Osteoblast (primary cell): ENCODE measurements at places on chromosomes 4 and X. TPM values are rescaled to one million over a fixed set of nuclear protein-coding genes. Genes with fewer than 3 reads are reported as not detected.

NLGN4X gene
- 1.4 and 11.5 TPM in 2 replicates for total RNA-seq

BRS3 gene
- total RNA-seq, result not detected in 2 replicates

PCDH11X gene
- under 0.01 TPM in 1 of 2 replicates, not detected in the other for total RNA-seq

F11 gene
- total RNA-seq, result not detected in 2 replicates

- no peaks in the 10 kb centered on the region for H3K4me1 ChIP-seq
- no peak overlapping the region for H3K4me3 ChIP-seq
- H3K27ac ChIP-seq, result no peak overlapping the region
These were observed 242.6 kb downstream of the ANKRD50 start for GRCh38 chr4:124469981-124470380.

DNA sequence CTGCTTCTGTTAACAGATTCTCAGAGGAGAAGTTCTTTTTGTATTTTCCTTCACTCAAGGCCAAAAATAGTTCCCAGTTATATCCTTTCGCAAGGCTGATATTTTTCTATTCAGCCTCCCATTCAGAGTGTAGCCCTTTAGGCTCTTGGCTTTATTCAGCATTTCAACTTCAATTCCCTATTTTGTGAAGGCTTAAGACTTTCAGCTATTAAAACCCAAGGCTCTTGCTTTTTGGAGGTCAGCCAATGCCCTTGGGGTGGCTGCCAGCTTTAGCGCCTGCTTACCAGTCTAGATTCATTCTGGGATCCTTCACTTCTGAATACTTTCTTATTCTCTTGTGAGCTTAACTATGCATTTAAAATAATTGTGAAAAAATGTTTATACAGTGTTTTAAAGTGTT, 57.3 kb upstream of the ADGRA3 start:
- DNase-seq, result no peak
- H3K4me3 ChIP-seq, result no peak overlapping the region
- no peaks in the 10 kb centered on the region for H3K4me1 ChIP-seq
- no peak overlapping the region for H3K27ac ChIP-seq

- peak; percentile 45 for DNase-seq
- H3K27me3 ChIP-seq, result no peaks in the 10 kb centered on the region
- peak overlapping the region; percentile 17 for H3K27ac ChIP-seq
- peaks cover 6% of the 10 kb centered on the region for H3K4me1 ChIP-seq
- no peaks in the 10 kb centered on the region for H3K36me3 ChIP-seq
These were observed 347.2 kb upstream of the DDX53 start for GRCh38 chrX:22652596-22652995.

DNA sequence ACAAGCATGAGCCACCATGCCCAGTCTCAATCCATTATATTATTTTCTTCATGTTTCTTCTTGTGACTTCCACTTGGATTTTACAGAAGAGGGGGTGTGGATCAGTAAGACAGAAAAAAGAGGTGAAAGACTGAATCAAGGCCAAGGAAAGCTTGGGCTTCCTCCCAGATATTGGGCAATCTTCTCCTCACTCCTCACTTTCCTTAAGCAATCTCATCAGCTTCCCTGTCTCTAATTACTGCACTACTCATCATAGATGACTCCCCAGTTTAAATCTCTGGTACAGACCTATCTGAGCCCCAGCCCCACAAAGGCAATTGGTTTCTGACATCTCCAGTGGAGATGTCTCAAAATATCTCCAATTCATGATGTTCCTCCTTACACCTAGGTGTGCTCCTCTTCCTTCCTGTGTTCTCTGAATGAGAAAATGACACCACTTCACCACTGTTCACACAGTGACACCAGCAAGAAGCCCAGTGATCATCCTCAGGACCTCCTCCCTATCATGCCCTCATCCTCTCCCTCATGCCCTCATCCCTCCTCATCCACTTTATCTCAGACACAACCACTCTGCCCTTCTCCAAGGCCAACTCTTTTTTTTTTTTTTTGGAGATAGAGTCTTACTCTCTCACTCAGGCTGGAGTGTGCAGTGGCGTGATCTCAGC, 44.8 kb upstream of the HERC6 start:
- H3K36me3 ChIP-seq, result no peaks in the 10 kb centered on the region
- peaks cover 8% of the 10 kb centered on the region for H3K4me1 ChIP-seq
- H3K27ac ChIP-seq, result no peak overlapping the region
- no peaks in the 10 kb centered on the region for H3K27me3 ChIP-seq
- no peak overlapping the region for H3K4me3 ChIP-seq

DNA sequence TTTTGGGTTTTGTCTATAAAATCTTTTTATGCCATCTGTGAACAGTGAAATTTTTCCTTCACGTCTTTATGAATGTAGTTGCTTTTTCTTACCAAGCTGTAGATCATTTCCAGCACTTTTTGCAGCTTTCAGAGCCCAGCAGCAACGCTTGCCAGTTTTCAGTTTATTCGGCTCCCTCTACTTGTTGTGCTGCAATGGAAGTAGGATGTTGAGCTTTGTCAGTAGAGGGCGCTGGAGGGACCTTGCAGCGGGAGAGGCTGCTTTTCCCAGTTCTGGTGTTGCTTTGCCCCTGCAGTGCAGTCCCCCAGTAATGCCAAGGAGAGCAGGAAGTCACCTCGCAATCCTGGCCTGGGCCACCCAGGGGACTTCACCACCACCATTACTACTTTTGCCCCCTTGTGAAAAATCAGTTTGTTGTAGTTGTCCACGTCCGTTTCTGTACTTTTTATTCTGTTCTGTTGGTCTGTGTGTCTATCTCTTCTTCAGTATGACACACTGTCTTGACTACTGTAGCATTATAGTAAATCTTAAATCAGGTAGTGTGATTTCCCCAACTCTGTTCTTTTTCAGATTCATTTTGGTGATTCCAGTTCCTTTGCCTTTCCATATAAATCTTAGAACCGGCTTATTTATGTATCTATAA, 21.8 kb downstream of the CMC4 start:
- H3K27ac ChIP-seq, result no peak overlapping the region
- no peaks in the 10 kb centered on the region for H3K36me3 ChIP-seq
- peak; percentile 57 for DNase-seq
- H3K4me1 ChIP-seq, result no peaks in the 10 kb centered on the region
- H3K4me3 ChIP-seq, result no peak overlapping the region

DNA sequence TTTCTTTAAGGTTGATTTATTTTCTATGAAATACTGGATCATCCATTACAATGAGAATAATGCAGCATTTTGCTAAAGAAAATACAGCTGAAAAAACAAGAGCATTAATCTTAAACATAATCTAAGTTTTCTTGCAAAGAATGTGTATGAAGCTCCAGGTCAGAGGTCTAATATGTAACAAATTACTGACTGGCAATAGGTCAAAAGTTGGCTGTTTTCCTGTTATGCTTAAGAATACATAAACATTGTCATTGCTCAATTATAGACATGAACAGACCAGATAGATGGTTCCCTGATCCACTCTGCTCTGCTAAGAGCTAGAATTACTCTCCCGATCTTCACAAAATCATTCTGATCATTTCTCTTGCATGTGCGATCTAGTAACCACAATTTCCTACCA, 718.6 kb downstream of the PDHA2 start:
- H3K4me1 ChIP-seq, result no peaks in the 10 kb centered on the region
- no peaks in the 10 kb centered on the region for H3K27me3 ChIP-seq
- no peak for DNase-seq
- no peak overlapping the region for H3K27ac ChIP-seq
- no peak overlapping the region for H3K4me3 ChIP-seq

DNA sequence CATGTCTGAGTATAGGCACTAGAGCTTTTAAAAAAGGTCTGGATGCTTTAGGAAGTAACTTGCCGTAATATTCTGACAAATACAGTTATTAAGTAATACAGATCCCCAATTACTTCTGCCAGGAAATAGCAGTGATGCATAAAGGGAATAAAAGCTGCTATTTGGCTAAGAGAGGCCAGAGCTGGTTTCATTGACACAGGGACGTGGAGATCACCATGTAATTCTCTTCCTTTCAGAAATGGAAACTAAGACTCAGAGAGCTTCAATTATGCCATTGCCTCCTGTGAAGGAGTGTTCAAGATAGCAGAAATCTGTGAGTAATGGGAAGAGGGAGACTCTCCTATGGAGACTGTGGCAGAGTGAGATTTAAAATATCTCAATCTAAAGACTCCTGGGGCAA, 238.1 kb downstream of the SLITRK2 start:
- no peak overlapping the region for H3K27ac ChIP-seq
- H3K4me3 ChIP-seq, result no peak overlapping the region
- no peak for DNase-seq
- H3K27me3 ChIP-seq, result no peaks in the 10 kb centered on the region
- no peaks in the 10 kb centered on the region for H3K4me1 ChIP-seq
